ENCODE measurements at places on chromosomes 3 and 15. TPM values are rescaled to one million over a fixed set of nuclear protein-coding genes. Genes with fewer than 3 reads are reported as not detected.

The IL17RC gene
- total RNA-seq = 11.4 TPM

The NOX5 gene
- total RNA-seq = not detected

The CNTN4 gene
- total RNA-seq = not detected

The CGGBP1 gene
- 37.9 TPM for total RNA-seq

The ENTPD3 gene
- 0.44 TPM for total RNA-seq

The SOX2 gene
- 0.13 TPM for total RNA-seq

The GRK7 gene
- not detected for total RNA-seq
